ENCODE measurements at places on chromosomes 12 and 14.

DNA sequence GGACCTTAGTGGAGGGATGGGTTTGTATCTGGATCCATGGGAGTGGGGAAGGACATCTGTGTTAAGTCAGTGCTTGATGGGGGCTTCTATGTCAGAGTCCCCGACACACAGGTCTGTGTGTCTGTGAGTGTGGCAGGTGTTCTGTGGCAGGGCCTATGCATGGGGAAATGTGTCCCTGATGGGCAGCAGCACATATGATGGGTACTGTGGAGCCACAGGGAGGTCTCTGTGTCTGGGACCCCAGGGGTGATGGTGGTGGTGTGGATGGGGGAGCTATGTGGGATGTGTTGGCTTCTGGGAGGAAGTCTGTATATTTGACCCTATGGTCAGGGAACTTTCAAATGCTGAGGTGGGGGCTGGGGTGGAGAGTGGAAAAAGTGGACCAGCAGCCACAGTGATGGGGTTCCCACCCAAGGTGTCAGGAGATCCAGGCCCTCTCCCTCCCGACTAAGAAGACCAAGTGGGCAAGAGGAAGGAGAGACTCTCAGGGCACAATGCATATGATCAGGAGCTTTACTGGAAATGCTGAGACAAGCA is 16.5 kb downstream of the KRT7 start:
- H3K36me3 ChIP-seq = no peaks in the 10 kb centered on the region
- H3K27ac ChIP-seq = no peak overlapping the region
- H3K4me3 ChIP-seq = no peak overlapping the region
- peak; percentile 23 for DNase-seq

DNA sequence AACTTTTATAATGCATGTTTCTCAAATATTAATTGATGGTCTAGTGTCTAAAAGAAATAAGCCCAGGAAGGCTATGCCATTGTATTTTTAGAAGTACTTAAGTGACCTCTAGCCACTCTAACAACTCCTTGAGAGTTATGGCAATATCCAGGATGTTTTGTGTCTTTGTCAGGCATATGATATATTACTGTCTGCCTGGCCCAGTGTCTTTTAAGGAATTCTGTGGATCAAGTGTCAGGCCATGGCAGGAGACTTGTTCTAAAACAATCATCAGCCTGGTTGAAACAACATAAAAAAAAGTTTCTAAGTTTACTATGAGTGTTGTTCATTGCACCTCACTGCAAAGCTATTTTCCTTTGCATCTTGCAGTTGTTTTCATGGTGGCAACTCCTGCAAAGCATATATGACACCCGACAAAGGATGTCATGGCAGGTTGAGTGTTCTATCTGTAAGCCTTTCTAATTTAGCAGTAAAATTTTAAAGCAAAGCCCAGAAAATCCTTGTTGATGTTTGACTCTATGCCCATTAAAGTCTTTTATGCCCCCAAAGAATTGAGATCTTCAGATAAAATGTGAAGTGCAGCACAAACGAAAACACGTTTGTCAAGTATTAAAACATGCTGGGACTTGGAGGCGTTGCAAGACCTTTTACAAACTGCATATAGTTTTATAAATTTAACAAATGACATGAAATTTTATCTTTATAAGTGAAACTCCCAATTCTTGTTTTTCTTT is 89.5 kb upstream of the SLC38A2 start:
- no peak overlapping the region for H3K27ac ChIP-seq
- no peaks in the 10 kb centered on the region for H3K36me3 ChIP-seq
- no peak overlapping the region for H3K4me3 ChIP-seq

GRCh38 chr14:60721326-60722106 is 2.6 kb downstream of the SIX4 start:
- H3K4me3 ChIP-seq = peak overlapping the region; percentile 82
- DNase-seq = peak; percentile 72
- peaks cover 64% of the 10 kb centered on the region for H3K27me3 ChIP-seq
- H3K36me3 ChIP-seq = no peaks in the 10 kb centered on the region

DNA sequence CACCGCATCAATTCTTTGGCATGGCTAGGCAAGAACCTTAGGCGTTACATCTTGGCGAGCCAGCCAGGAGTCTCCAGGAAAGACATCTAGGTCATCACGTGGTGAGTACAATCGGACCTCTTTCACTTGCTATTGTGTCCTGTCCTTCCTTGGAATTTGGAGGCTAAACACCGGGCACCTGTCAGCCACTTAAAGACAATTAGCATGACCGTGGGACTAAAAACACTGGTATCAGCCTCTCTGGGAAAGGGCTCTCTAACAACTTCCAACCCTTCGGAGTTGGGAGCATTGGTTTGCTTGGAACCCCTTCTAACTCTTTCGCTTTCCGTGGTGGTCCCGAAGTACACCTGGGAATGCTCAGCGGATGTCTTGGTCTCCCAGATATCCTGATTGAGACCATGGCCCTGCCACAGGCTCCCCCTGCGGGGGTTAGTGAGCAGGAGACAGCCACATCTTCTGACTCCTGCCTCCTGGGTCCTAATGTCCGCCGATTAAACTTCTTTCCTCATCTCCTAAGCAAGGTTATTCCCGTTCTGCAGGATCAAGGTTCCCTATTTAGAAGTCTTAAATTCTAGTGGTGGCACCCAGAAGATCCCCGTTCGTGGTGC is 971.7 kb downstream of the FSCB start:
- H3K4me3 ChIP-seq = no peak overlapping the region
- H3K27me3 ChIP-seq = no peaks in the 10 kb centered on the region
- H3K27ac ChIP-seq = no peak overlapping the region
- H3K4me1 ChIP-seq = no peaks in the 10 kb centered on the region
- H3K36me3 ChIP-seq = no peaks in the 10 kb centered on the region

DNA sequence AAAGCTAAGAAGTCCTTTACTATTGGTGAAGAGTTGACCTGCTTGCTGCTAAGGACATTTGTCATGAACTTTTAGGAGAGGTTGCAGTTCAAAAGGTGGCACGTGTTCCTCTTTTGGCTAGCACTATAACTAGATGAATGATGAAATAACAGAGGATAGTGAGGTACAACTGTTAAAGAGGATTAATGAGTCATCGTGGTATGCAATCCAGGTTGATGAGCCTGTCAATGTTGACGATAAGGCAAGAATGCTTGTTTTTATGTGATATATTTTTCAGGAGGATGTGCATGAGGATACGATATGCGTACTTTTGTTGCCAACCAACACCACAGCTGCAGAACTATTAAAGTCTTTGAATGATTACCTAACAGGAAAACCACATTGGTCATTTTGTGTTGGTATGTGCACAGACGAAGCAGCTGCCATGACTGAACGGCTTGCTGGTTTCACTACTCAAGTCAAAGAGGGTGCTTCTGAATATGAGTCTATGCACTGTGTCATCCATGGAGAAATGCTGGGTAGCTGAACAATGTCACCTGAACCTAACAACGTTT is 10.6 kb downstream of the CEP128 start:
- peak overlapping the region; percentile 90 for H3K27ac ChIP-seq
- H3K4me1 ChIP-seq = peaks cover 60% of the 10 kb centered on the region
- DNase-seq = peak; percentile 42
- no peaks in the 10 kb centered on the region for H3K27me3 ChIP-seq
- peaks cover 46% of the 10 kb centered on the region for H3K36me3 ChIP-seq

DNA sequence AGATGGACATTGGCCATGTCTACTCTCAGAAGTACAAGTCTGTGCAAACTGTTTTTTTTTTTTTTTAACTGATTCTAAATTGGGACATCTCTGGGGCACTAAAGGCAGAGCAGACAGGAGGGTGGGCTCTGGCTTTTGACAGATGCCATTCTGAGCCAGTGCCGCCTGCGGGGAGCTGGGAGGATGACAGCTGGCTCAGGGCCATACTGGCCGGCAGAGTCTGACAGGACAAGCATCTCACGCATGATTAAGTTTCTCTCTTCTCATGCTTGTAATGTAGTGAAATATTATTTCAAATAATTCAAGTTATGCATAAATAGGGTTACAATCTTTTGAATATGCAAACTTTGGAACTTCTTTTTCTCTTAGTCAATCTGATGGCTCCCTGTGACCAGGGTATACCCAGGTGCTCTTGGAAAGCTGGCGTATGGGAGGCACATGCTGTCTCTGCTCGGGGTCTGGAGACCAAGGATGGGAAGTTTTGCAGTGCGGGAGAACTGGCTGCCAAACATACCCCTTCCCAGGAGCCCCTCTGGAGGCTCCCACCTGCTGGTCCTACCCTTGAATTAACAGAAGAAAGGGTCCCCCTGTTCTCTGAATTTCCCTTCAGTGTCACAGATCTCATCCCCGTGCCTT is 7.6 kb downstream of the CDCA4 start:
- H3K27me3 ChIP-seq = no peaks in the 10 kb centered on the region
- H3K4me1 ChIP-seq = peaks cover 59% of the 10 kb centered on the region
- no peak overlapping the region for H3K27ac ChIP-seq
- no peak overlapping the region for H3K4me3 ChIP-seq
- DNase-seq = no peak

DNA sequence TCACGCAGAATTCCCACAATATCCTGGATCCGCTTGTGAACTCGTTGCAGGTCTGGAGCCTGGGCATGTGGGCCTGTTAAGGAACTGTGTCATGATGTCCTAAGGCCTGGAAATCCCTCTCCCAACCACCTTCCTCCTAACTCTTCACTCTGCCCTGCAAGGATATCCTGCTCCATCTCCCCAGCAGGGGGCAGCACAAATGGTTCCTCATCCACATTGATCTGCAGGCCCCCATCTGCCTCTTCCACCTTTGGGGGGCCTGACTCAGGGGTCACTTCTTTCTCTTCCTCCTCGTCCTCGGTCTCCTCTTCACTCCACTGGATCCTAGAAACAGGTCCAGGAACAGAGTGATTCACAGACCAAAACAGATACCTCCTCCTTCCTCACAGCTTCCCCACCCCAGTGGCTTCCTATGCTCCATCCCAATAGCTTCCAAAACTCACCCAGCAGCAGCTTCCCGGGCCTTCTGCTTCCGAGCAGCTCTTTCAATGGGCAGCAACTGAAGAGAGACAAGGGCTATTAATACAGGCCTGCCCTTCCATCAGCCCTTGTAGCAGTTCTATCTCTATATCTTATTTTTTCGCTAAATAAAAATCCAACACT is 4.5 kb downstream of the NOP2 start:
- H3K4me1 ChIP-seq = peaks cover 62% of the 10 kb centered on the region
- peaks cover 97% of the 10 kb centered on the region for H3K36me3 ChIP-seq
- H3K4me3 ChIP-seq = no peak overlapping the region
- DNase-seq = peak; percentile 75
- H3K27ac ChIP-seq = peak overlapping the region; percentile 83

- H3K4me3 ChIP-seq = no peak overlapping the region
- no peaks in the 10 kb centered on the region for H3K4me1 ChIP-seq
- H3K27ac ChIP-seq = no peak overlapping the region
- DNase-seq = no peak
- no peaks in the 10 kb centered on the region for H3K27me3 ChIP-seq
Observed at GRCh38 chr12:65464930-65465329, 186.4 kb downstream of the MSRB3 start.

DNA sequence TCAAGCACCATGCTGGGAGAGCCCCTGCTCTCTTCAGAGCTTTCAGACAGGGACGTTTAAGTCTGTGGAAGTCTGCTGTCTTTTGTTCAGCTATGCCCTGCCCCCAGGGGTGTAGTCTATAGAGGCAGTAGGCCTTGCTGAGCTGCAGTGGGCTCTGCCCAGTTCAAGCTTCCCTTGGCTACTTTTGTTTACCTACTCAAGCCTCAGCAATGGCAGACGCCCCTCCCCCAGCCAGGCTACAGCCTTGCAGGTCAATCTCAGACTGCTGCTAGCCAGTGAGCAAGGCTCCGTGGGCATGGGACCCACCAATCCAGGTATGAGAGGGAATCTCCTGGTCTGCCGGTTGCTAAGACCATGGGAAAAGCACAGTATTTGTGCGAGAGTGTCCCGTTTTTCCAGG is 37.4 kb upstream of the C12orf71 start:
- H3K4me3 ChIP-seq = no peak overlapping the region
- peaks cover under 1% of the 10 kb centered on the region for H3K36me3 ChIP-seq
- H3K27me3 ChIP-seq = no peaks in the 10 kb centered on the region
- no peaks in the 10 kb centered on the region for H3K4me1 ChIP-seq
- DNase-seq = no peak

DNA sequence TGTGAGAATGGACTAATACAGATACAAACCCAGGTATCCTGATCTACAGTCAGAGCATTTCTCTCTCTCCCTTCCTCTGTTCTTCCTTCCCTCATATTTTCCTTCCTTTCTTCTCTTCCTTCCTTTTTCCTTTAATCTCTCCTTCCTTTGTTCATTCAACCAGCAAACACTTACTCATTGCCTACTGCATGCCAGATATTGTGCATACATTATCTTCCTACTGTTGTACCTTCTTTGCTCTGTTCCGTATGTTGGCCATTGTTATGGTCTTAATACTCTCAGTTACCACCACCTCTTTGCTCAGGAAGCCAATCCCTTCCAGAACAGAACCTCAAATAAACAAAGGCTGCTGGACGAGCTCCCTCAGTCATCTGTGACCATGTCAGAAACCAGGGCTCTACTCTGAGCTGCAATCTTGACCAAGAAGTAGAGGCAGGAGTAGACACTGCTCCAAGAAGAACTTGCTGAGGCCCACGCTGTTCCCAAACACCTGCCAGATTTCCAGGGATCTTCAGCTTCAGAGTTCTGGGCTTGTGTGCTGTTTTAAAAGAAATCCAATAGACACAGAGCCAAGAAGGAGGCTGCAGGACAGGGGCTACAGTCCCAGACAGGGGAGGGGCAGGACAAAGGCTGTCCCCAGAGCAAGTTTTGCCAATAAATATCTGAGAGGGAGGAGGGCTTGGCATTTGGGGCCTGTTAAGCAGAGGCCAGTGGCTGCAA is 526.7 kb upstream of the TBX3 start:
- DNase-seq = no peak
- no peak overlapping the region for H3K4me3 ChIP-seq
- H3K36me3 ChIP-seq = no peaks in the 10 kb centered on the region
- H3K27me3 ChIP-seq = no peaks in the 10 kb centered on the region
- no peaks in the 10 kb centered on the region for H3K4me1 ChIP-seq
- H3K27ac ChIP-seq = no peak overlapping the region

- no peak for DNase-seq
- no peak overlapping the region for H3K4me3 ChIP-seq
- peaks cover 21% of the 10 kb centered on the region for H3K4me1 ChIP-seq
- no peaks in the 10 kb centered on the region for H3K36me3 ChIP-seq
- H3K27ac ChIP-seq = no peak overlapping the region
Observed at GRCh38 chr12:76144245-76144549, 59.7 kb upstream of the NAP1L1 start.

- no peaks in the 10 kb centered on the region for H3K4me1 ChIP-seq
- H3K27ac ChIP-seq = no peak overlapping the region
- no peaks in the 10 kb centered on the region for H3K27me3 ChIP-seq
- H3K4me3 ChIP-seq = no peak overlapping the region
- no peaks in the 10 kb centered on the region for H3K36me3 ChIP-seq
Observed at GRCh38 chr12:78208092-78208491, 377.4 kb downstream of the NAV3 start.

Measured in activated T-cell treated with anti-CD3 and anti-CD28 coated beads, Interleukin-2, amount 50 U/mL, for 24 hours (primary cell).